ENCODE measurements at places on chromosomes 1 and 21.

DNA sequence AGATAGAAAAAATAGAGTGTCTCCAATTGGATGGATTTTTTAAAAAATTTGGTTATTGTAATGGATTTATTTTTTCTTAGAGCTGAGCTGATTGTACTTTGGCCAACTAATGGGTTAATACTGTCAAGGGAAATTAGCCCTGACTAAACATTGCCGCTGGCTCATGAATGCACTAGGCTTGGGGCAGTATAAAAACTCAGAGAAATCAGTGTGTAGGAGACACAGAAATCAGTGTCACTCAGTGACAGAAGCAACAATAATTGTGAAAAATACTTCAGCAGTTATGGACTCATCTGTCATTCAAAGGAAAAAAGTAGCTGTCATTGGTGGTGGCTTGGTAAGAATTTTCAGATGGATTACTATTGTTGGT, at the start of gene KMO:
KMO (plus strand) TSS at position 217 of the 370 bp plus-strand sequence; CDS start at position 284, 67 bp downstream.
- no peak for DNase-seq

DNA sequence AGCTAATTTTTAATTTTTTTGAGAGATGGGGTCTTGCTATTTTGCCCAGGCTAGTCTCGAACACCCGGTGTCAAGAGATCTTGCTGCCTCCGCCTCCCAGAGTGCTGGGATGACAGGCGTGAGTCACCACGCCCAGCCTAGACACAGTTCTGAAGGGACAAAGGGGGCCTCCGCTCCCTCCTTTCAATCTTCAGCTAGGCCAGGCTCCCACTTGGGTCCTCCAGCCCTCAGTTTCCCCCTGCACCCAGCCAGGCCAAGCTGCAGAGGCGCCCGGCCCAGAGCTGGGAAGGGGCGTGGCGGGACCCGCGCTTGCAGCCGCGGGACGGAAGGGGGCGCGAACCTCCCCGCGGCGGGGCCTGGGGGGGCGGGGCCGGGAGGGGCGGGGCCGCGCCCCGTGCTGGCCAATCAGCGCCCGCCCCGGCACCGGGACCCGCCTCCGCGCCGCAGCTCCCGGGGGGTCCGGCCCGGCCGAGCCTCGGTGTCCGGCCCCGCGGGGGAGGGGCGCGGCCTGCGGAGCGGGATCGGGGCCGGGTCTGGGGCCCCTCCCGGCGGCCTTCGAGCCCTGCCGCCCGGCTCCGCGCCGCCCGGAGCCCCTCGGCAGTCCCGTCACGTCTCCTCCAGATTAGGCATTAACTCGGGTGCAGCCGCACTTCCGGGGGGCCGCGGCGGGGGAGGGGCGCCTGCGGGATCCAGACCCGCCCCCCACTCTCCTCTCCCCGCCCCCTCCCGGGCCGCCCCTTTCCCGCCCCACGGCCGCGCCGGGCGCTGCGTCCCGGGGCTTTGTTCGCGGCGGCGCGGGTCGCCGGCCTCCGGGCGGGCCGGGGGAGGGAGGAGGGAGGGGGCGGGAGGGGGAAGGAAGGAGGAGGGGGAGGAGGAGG, 559 bp upstream of the AGRN start:
- peak; percentile 90 for DNase-seq

DNA sequence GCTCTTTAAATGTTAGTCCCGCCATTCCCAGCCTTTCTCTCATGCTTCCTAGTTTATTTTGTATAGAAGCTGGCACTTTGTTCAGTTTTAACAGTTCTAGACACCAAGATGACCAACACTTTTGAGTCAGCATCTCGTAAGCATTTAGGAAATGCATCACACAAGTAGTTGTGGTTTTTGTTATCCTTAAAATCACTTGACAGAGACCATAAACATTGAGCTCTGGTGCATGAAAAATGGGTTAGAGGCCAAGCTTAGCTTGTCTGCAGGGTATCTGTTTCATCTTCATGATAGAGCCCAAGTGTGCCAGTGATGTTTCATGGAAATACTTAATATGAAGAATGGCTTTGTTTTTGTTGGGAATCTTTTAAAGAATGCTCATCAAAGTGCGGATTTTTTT, 159.7 kb downstream of the DISP1 start:
- no peak for DNase-seq

- peak; percentile 5 for DNase-seq
Observed at GRCh38 chr1:101846820-101847219, 149.9 kb downstream of the OLFM3 start.

- no peak for DNase-seq
Observed at GRCh38 chr1:159089184-159089791, 12.7 kb upstream of the AIM2 start.

- peak; percentile 48 for DNase-seq
Observed at GRCh38 chr1:67214420-67215174, 48.3 kb downstream of the IL23R start.

GRCh38 chr21:41419921-41420862, 5.8 kb upstream of the MX1 start:
- DNase-seq: peak; percentile 72

DNA sequence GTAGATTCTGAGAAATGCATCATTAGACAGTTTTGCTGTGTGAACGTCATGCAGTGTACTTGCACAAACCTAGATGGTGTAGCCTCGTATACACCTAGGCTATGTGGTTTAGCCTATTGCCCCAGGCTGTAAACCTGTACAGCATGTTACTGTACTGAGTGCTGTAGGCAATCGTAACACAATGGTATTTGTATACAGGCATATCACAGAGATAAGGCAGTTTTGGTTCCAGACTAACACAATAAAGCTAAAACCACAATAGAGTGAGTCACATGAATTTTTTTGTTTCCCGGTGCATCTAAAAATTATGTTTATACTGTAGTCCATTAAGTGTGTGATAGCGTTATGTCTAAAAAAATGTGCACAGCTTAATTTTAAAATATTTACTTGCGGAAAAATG, 6.9 kb downstream of the IL10RB start:
- no peak for DNase-seq

GRCh38 chr1:13535227-13535626, 21.4 kb upstream of the LRRC38 start:
- no peak for DNase-seq

DNA sequence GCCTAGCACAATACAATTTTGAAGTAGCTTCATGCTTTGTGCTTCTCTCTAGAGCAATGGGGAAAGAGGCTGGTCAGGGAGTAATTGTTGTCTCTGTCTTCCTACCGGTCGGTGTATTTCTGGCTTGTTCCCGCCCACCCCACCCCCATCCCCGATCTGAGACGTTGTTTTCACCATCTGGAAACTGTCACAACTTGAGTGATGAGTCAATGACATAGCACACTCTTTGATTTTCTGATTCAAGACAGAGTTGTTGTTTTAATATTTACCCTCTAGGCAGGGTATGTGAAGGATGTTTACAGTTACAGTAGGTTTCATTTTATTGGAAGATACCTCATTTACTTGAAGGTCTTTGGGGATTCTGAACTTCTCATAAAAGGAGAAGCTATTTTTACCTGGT, 7.0 kb downstream of the IL12RB2 start:
- no peak for DNase-seq

DNA sequence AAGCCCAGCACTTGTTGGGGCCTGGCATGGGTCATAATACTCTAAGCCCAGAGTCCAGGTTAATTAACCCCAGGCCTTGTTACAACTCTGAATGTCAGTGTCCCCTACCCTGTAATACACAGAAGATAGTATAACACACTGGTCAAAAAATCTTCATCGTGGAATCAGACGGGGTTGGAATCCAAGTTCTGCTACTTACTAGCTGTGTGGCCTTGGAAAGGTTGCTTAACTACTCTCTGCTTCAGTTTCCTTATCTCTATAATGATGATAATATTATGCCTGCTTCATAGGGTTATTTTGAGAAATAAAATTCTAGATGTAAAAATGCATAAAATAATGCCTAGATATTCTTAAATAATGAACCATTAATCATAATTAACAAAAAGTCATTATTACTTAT, 77.8 kb upstream of the CTTNBP2NL start:
- no peak for DNase-seq

DNA sequence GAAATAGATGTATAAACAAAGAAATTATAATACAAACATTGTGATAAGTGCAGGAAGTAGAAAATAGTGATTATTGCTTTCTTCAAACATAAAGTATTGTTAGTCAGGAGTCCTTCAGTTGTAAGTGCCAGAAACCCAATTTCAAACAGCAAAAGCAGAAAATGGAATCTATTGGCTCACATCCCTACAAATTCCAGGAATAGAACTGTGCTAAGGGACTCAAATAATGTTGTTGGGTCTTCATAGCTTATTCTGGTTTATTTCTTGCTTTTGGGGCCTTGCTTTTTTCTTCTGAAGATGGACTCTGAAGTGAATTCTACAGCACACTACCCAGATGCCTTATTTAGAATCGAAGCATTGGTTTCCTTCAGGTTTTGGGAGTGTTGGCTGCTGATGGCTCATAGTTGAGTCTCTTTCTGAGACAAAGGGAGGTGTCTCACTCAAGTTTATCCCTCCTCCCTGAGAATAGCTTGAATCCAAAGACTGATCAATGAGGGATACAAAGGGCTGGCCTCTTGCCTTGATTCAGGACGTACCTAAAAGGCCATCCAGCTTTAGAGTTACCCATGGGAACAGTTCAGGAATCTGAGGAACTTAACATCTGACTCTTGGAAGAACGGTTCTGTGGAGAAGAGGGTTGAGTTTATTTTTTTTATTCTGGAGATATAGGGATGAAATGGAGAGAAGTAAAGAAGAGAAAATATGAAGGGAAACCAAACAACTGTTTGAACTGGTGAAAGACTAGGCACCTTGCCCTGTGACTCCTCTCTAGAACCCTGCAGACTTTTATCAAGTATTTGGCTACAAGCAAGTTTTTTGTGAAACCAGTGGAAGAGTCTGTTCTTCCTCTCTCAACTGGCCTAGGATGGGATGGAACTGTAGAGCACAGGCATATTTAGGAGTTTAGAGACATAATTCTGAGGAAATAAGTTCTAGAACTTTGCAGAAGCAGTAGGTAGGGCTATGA, 39.0 kb upstream of the ATG4C start:
- DNase-seq: no peak

Data from endothelial cell (in vitro differentiated cells).